Suprapubic skin (tissue), 4 donors: ENCODE measurements at places on chromosomes 16 and 17. TPM values are rescaled to one million over a fixed set of nuclear protein-coding genes. Genes with fewer than 3 reads are reported as not detected.
A peak's percentile ranks its signal among the peaks of the same experiment; 100 is the strongest.

DNA sequence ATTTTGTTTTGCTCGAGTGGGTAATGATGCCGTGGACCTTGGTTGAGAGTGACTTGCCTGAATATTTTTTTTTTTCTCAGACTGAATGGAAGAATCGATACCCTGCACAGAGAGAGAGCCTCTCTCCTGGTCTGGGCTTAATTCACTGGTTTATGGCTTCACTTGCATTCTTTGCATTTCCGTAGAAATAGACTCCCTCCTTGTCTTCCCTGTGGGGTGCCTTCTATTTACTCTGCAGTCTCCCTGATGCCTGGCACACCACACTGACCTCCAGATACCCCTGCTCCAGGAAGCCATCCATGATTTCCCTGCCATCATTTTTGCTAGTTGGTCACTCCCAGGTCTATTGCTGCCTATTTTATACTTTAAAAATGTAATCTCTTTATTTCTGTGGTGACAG is 238.0 kb downstream of the SNX29 start:
- H3K36me3 ChIP-seq, result peaks cover 8% of the 10 kb centered on the region
- no peaks in the 10 kb centered on the region for H3K27me3 ChIP-seq
- no peaks in the 10 kb centered on the region for H3K4me1 ChIP-seq
- DNase-seq, result no peak
- H3K4me3 ChIP-seq, result no peak overlapping the region
- H3K27ac ChIP-seq, result no peak overlapping the region

GRCh38 chr17:4934173-4934979 is 2.3 kb downstream of the GP1BA start:
- no peak for DNase-seq
- H3K36me3 ChIP-seq, result peaks cover 25% of the 10 kb centered on the region
- H3K27ac ChIP-seq, result no peak overlapping the region
- no peak overlapping the region for H3K4me3 ChIP-seq
- H3K4me1 ChIP-seq, result peaks cover 25% of the 10 kb centered on the region

GRCh38 chr16:67975321-67976105 is 4.8 kb downstream of the DPEP3 start:
- no peaks in the 10 kb centered on the region for H3K36me3 ChIP-seq
- peaks cover 6% of the 10 kb centered on the region for H3K27me3 ChIP-seq
- no peak overlapping the region for H3K4me3 ChIP-seq
- no peak for DNase-seq
- H3K27ac ChIP-seq, result no peak overlapping the region

DNA sequence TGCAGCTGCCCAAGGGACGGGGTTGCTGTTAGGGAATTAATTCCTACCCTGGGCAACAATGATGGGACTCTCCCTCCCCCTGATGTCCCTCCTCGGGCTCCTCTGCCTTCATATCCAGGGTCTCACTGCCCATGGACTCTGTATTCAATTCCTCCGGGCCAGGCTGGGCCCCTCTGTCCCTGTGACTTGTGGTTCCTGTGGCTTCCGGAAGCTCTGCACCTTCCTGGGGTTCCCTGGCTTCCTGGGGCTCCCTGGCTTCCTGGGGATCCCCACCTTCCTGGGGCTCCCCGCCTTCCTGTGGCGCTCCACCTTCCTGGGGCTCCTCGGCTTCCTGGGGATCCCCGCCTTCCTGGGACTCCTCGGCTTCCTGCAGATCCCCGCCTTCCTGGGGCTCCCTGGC is 35.2 kb downstream of the SRL start:
- no peak overlapping the region for H3K27ac ChIP-seq
- H3K4me3 ChIP-seq, result no peak overlapping the region
- no peaks in the 10 kb centered on the region for H3K27me3 ChIP-seq
- DNase-seq, result no peak
- no peaks in the 10 kb centered on the region for H3K36me3 ChIP-seq

- H3K4me1 ChIP-seq, result peaks cover 23% of the 10 kb centered on the region
- no peaks in the 10 kb centered on the region for H3K27me3 ChIP-seq
- H3K27ac ChIP-seq, result no peak overlapping the region
- DNase-seq, result no peak
- H3K36me3 ChIP-seq, result no peaks in the 10 kb centered on the region
- H3K4me3 ChIP-seq, result no peak overlapping the region
These were observed 24.8 kb upstream of the ENGASE start for GRCh38 chr17:79049821-79050220.

CORO1A gene
- total RNA-seq, result 23.1 TPM

GRCh38 chr17:3710951-3711383 is 12.7 kb upstream of the HASPIN start:
- no peak overlapping the region for H3K4me3 ChIP-seq
- H3K27me3 ChIP-seq, result no peaks in the 10 kb centered on the region
- no peak for DNase-seq

DNA sequence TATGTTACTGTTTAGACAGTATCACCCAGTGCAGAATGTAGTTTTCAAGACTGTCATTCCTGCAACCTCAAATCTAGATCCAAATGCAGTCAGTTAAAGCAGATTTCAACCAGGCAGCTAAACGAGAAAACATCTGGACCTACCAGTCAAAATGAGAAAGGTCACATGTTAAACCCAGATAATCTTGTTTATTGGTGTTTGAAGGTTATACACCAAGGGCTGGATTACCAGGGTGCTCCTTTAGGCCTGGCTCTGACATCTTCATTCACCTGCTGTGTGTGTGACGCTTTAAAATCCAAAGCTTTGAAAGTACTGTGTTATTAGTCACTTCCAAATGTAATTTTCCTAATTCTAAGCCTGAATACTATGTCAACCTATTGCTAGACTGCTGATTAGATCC is 54.9 kb downstream of the IKZF3 start:
- H3K36me3 ChIP-seq, result no peaks in the 10 kb centered on the region
- H3K27me3 ChIP-seq, result peaks cover 15% of the 10 kb centered on the region
- DNase-seq, result no peak
- H3K4me1 ChIP-seq, result no peaks in the 10 kb centered on the region
- H3K4me3 ChIP-seq, result no peak overlapping the region
- H3K27ac ChIP-seq, result no peak overlapping the region

DNA sequence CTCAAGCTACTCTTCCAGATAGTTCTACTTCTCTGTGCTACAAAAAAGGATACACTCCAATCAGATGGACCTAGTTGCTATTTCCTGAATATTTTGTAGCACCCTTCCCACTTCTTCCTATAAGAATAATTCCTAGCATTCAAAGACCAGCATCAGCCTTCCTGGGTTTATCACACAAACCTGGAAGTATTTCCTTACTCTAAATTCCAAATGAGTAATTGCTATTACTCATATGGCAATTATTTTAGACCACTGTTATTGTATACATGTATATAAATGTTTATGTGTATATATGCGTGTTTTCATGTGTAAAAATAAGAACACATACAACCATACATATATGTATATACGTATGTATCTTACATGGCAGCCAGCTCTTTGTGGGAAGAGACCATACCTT is 130.6 kb downstream of the MYO1D start:
- no peak overlapping the region for H3K4me3 ChIP-seq
- H3K4me1 ChIP-seq, result no peaks in the 10 kb centered on the region
- no peak overlapping the region for H3K27ac ChIP-seq
- H3K27me3 ChIP-seq, result no peaks in the 10 kb centered on the region

DNA sequence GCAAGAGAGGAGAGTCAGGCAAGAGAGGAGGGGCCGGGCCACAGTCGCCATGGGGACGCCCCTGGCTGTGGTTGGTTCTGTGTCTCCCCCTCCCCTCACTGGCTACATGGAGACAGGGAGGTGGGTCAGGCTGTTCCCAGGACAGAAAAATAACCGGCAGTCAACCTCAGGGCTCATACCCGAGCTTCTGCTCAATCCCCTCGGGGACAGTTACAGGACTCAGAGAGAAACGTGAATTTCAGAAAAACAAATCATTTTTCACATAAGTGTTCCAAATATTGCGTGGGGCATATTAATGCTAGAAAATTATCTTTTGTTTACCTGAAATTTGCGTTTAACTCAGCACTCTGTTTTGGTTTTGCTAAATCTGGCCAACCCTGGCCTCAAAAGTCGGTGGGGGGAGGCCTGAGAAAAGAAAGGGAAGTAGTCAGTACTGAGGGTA is 22.2 kb upstream of the CPSF4L start:
- no peak overlapping the region for H3K4me3 ChIP-seq
- peaks cover 64% of the 10 kb centered on the region for H3K4me1 ChIP-seq
- H3K27ac ChIP-seq, result no peak overlapping the region
- no peaks in the 10 kb centered on the region for H3K27me3 ChIP-seq
- no peak for DNase-seq

- peak overlapping the region; percentile 93 for H3K27ac ChIP-seq
- no peak overlapping the region for H3K4me3 ChIP-seq
- no peaks in the 10 kb centered on the region for H3K36me3 ChIP-seq
These were observed 16.2 kb downstream of the SOCS3 start for GRCh38 chr17:78343543-78344201.

DNA sequence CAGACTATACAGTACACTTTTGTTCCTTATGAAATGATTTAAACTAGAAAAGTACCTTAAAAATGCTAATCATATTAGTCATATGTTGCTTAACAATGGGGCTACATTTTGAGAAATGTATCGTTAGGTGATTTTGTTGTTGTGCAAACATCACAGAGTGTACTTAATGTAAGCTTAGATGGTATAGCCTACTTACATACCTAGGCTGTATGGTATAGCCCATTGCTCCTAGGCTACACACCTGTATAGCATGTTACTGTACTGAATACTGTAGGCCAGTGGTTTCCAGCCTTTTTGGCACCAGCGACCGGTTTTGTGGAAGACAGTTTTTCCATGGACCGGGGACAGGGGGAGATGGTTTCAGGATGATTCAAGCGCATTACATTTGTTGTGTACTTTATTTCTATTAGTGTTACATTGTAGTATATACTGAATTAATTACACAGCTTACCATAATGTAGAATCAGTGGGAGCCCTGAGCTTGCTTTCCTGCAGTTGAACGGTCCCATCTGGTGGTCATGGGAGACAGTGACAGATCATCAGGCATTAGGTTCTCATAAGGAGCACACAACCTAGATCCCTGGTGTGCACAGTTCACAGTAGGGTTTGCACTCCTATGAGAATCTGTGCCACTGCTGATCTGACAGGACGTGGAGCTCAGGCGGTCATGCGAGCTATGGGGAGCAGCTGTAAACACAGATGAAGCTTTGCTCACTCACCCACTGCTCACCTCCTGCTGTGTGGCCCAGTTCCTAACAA is 35.0 kb upstream of the MRC2 start:
- DNase-seq, result no peak
- H3K4me1 ChIP-seq, result no peaks in the 10 kb centered on the region
- peaks cover 64% of the 10 kb centered on the region for H3K36me3 ChIP-seq

FOXL1 gene
- not detected for total RNA-seq

DNA sequence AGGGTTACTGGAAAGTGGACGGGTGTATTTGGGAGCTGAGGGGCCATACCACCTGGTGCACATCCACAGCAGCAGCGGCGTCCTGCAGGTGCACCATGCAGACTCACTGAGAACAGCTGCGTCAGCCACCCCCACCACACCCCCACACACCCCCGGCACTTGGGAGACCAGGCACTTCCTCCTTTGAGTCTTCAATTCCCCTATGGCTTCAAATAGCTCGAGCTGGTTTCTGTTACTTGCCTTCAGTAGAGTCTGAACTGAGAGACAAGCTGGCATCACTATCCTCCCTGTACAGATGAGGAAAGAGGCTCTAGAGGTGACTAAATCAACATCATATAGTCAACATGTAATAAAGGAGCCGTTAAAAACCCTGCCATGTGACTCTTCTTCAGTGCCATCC is 15.4 kb downstream of the CUEDC1 start:
- H3K4me3 ChIP-seq, result no peak overlapping the region
- peaks cover 75% of the 10 kb centered on the region for H3K4me1 ChIP-seq
- no peak for DNase-seq
- no peaks in the 10 kb centered on the region for H3K36me3 ChIP-seq
- no peak overlapping the region for H3K27ac ChIP-seq

- H3K36me3 ChIP-seq, result peaks cover 87% of the 10 kb centered on the region
- no peaks in the 10 kb centered on the region for H3K27me3 ChIP-seq
- H3K4me3 ChIP-seq, result no peak overlapping the region
- no peak overlapping the region for H3K27ac ChIP-seq
- no peak for DNase-seq
- peaks cover 17% of the 10 kb centered on the region for H3K4me1 ChIP-seq
These were observed 7.1 kb downstream of the NUDT16L1 start for GRCh38 chr16:4700380-4700996.

NPIPB13 gene
- total RNA-seq, result 4.8 TPM

DNA sequence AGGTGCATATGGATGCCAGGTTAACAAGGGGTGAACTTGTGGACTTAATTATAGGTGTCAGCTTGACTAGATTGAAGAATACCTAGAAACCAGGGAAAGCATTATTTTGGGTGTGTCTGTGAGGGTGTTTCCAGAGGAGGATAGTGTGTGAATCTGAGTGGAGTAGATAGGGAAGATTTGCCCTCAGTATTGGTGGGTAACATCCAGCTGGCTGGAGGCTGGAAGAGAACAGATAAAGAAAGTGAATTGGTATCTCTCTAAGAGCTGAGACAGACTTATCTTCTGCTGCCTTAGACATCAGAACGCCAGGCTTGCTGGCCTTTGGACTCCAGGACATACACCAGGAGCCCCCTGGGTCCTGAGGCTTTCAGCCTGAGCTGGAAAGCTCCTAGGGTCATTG is 75.2 kb downstream of the CDRT15 start:
- no peak overlapping the region for H3K4me3 ChIP-seq
- H3K27ac ChIP-seq, result no peak overlapping the region
- no peak for DNase-seq
- H3K36me3 ChIP-seq, result peaks cover 6% of the 10 kb centered on the region

DNA sequence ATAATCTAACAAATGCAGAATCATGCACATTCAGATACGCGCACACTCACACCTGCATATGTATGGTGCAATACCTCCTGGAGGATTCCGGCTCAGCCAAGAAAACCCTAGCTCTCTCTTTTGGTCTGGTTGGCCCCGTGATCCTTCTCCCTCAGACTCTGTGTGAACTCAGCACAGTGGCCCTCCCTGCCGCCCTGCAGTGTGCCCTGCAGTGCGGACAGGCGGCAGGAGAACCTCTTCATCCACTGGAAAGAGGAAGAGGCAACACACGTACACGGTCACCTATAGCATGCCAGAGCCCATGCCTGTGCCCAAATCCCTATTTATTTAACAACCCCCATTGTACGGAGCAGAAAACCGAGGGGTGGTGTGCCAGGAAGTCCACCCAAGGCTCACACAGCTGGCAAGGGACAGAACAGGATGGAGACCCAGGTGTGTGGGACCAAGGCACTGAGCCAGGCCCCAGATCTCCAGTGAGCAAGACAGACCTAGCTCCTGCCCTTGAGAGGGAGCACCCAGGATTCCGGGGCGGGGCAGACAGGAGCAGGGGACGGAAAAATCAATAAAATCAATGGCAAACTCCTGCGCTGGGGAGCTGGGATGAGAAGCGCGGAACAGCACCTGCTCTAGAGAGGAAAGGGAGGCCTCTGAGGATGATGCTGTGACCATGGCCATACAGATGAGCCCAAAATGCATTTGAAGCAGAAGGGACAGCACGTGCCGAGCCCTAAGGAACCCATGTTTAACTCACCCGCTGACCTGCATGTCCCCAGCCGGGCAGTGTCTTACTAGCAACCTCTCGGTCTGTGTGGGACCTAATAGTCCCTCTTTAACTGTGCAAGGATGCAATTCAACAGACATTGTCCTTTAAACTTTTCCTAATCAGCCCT is 54.7 kb upstream of the CIBAR2 start:
- H3K36me3 ChIP-seq, result no peaks in the 10 kb centered on the region
- no peak overlapping the region for H3K27ac ChIP-seq
- peaks cover 85% of the 10 kb centered on the region for H3K4me1 ChIP-seq

SOX8 gene
- total RNA-seq, result 4.0 TPM

- H3K4me1 ChIP-seq, result peaks cover 15% of the 10 kb centered on the region
- no peak for DNase-seq
- H3K4me3 ChIP-seq, result no peak overlapping the region
- H3K27me3 ChIP-seq, result no peaks in the 10 kb centered on the region
- H3K27ac ChIP-seq, result no peak overlapping the region
- no peaks in the 10 kb centered on the region for H3K36me3 ChIP-seq
These were observed 310.3 kb upstream of the DYNLRB2 start for GRCh38 chr16:80230328-80231120.

CCL14 gene
- total RNA-seq, result 22.9 TPM
